SW480 (cell line): ENCODE measurements at places on chromosomes 5 and 9.
A peak's percentile ranks its signal among the peaks of the same experiment; 100 is the strongest.

- no peak for DNase-seq
Measured at GRCh38 chr9:123402981-123403509, 47.0 kb downstream of the CRB2 start.

- DNase-seq: peak; percentile 46
Measured at GRCh38 chr5:77560677-77561263, 68.7 kb upstream of the WDR41 start.

- DNase-seq: no peak
Measured at GRCh38 chr5:136356747-136357469, 8.4 kb downstream of the TRPC7 start.

- no peak for DNase-seq
Measured at GRCh38 chr5:61468483-61468865, 136.4 kb downstream of the ZSWIM6 start.

DNA sequence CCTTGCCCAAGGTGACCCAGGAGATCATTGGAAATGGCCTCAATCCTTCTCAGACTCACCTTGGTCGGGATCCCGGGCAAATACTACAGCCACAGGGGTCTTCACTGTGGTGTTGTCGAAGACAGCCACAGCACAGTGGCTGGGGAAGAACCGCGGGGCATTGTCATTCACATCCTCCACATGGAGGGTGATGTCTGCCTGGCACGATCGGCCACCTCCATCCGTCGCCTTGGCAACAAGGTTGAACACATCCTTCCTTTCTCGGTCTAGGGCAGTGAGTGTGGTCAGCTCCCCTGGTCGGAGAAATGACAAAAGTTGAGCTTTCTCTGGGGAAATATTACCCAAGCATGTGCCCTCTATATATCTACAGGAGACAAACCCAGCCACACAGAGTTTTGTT is 56.8 kb downstream of the FAT2 start:
- no peak for DNase-seq

- DNase-seq: peak; percentile 22
Measured at GRCh38 chr5:157004893-157005551, 42.0 kb upstream of the TIMD4 start.

DNA sequence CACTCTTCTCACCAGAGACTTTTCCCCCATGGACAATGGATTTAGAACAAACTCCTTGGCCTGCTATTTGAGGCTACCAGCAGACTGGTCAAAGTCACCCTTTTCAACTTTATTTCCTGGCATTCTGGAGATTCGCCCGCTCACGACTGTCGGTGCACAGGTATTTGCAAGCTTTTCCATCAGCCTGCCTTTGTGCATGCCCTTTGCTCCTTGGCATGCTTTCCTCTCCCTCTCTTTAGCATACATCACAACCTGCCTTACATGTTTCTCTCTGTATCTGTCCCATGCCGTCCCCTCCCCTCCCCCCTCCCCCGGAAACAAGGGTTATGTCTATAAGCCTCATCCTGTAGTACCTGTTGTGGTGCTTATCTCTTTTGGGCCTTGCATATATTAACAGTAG is 257.1 kb downstream of the AOPEP start:
- DNase-seq: no peak

GRCh38 chr5:121239951-121240350 is 611.7 kb upstream of the FTMT start:
- DNase-seq: no peak

- no peak for DNase-seq
Measured at GRCh38 chr9:105053209-105053652, 125.3 kb upstream of the ABCA1 start.

DNA sequence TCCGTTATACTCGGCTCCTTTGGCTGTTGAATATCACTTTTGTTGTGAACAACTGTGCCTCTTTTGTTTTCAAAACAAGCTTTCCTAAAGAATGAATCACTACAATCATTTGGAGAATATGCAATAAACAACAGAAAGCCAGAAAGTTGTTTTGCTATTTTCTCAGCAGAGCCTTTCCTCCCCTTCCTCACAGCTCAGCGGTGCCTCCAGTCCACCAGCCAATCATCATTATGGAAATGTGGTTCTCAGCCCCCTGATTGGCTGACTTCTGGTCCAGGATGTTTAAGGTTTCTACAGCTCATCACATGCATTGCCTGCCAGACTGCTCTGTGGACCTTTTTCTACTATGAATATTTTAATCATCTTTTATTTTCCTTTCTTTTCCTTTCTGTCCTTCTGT is 9.1 kb upstream of the ZNF608 start:
- DNase-seq: peak; percentile 23

- no peak for DNase-seq
Measured at GRCh38 chr9:91465420-91465819, 41.8 kb upstream of the NFIL3 start.

DNA sequence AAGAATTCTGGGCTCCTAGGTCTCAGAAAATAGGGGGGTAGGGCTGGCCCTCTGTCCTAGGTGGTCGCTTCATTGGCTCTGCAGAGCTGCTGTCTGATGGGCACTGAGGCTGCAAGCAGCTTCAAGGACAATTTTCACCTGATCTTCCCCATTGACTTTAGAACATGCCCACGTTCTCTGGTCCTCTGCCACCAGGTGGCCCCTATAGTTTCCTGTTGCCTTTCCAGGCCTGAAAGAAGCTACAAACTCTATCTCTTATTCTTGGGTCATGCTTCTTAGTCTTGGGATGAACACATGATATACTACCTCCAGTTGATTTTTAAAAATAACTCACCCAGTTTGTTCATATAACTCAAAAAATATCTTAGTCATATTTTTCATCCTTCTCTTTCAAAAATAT is 26.3 kb downstream of the SPZ1 start:
- peak; percentile 50 for DNase-seq

DNA sequence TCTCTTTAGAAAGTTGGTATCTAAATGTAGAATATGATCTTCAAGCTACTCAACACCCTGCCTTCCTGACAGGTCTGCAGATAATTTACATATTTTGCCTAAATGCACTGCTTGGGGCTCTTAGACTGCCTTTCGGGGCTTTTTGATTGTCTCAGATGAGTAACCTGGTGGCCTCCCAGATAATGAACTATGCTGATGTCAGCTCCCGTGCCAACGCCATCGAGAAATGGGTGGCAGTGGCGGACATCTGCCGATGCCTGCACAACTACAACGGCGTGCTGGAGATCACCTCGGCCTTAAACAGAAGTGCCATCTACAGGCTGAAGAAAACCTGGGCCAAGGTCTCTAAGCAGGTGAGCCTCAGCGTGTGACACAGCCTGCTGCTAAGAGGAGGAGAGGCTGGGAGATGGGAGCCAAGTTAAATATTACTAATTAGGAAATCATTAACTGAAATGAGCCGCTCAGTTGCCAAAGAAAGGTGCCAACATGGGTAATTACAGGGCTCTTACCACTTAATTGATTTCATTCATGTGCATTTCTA is 20.8 kb upstream of the CKMT2 start:
- DNase-seq: peak; percentile 63

DNA sequence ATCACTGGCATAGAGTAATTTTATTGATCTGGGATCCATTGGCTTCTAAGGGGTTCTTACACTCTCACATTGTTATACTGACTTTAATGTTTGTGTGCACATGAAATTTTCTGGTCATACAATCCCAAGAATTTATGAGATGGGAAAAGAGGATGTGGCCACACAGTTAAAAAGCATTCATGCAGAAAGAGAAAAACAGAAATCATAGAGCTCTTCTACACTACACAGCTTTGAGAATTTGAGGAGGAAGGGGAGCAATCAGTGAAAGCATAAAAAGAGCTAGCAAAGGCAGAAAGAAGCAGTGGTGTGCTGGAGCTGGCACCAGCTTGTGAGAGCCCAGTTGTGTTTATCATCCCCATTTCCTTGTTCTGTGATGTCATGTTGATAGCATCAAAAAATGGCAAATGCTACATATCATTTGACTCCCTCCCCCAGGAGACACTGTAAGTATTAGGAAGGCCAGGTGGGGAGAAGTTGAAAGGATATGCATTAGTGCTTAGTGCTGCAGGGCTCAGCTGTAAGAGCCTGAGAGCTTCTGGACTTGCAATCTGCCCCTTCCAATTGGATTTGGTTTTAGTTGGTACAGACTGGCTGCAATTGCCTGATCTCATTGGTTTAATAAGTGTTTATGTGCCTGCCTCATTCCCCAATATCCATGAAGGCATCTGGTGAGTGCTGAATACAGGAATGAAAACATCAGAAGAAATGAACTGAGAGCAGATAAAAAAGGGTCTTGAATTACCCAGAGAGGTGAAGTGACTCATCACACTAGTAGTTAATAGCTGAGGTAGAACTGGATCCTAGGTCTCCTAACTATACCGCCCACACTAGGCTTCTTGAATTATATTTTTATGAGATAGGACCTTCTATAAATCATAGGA is 30.9 kb downstream of the RHOBTB3 start:
- DNase-seq: peak; percentile 55

- no peak for DNase-seq
Measured at GRCh38 chr5:143657647-143658285, 154.2 kb upstream of the HMHB1 start.

DNA sequence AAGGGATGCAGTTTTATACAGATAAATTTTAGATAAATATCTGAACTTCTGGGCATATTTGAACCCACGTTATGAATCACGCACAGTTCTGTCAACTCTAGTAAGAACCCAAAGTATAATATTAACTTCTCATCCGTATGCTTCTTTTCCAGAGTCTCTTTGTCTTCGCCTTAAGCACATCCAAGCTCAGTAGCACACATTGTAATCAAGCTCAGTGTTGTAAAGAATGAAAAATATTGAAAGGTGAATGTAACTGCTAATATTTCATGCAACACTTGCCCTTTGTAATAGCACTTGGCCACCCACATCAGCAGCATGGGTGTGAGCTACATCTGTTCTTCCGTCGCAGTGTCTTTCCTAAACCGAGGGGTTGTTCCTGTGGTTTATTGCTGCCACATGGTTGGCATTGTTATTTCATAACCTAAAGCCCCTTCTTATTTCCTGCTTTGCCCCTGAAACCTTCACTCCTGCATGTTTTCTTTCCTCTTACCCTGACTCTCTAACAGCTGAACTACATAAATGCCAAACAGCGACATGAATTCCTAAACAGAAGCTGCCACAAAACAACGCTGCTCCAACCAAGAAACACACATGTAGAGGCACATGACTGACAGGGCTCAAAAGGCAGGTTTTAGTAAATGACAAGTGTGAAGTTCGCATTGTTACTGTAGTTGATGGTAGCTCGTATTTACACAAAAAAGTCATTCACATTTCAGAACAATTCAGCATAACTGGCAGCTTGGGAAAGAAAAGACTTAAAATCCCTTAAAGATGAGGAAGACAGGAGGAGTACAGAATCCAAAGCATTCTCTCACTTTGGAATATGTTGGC is 190.1 kb upstream of the MEF2C start:
- no peak for DNase-seq

DNA sequence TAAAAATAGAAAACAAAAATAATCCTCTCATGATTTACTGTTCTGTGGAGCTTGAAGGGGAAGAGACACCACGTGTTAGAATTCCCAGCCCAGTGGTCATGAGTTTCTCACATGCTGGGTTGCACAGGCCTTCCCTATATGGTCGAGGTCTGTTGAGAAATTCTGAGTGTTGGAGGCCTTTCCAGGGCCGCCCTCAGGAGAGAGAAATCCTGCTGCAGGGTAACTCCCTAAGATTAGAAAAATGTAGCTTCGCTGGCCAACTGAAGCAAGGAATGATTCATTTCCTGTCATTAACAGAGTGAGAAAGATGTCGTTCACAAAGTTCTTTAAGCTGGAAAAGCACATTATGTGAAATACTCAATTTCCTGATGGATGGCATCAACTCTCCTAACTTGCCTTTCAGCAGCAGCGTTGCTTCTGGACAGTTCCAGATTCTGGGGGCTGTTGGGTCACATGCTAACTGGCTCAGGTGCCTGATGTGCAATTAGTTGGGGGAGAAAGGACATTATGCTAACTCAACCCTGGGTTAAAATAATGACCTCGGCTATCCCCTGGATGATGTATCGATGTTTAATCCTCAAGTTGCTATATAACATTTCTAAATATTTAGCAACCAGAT is 104.8 kb upstream of the CD180 start:
- no peak for DNase-seq

GRCh38 chr5:167624053-167624452 is 667.4 kb upstream of the WWC1 start:
- no peak for DNase-seq

DNA sequence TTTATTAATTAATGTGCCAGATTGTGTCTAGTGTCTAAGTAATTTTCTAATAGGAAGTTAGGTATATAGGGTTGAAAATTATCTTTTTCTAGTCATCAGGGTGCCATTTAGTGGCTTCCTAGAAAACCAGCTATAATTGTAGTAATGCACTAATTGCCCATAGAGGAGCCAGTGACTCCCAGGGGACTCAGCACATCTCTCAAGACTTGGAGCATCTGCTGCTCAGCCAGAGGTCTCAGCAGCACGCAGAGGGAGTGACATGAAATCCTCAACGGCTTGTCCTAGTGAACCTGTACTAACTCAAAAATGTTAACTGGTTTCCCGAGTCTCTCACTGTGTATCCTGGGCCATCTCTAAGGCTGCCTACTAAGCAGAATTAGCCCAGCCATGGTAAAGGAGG is 78.2 kb upstream of the MAN2A1 start:
- DNase-seq: no peak

GRCh38 chr5:119524485-119524884 is 72.2 kb downstream of the HSD17B4 start:
- DNase-seq: no peak

DNA sequence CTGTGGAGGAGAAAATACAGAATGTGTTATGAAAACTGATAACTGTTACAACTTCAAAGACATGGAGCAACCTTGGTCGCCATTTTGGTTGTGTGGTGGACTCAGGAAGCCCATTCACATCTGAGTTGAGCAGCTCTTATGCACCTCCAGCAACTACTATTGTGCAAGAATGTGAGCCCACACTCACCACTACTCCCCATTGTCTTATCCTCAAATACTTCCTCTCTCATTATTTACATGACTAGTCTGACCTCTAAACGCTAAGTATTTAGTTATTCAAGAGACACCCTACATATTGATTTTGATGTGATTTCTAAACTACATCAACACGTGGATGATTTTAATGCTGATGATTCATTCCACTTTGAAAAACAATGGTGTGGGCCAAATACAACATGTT is 516.6 kb upstream of the CLINT1 start:
- DNase-seq: no peak

DNA sequence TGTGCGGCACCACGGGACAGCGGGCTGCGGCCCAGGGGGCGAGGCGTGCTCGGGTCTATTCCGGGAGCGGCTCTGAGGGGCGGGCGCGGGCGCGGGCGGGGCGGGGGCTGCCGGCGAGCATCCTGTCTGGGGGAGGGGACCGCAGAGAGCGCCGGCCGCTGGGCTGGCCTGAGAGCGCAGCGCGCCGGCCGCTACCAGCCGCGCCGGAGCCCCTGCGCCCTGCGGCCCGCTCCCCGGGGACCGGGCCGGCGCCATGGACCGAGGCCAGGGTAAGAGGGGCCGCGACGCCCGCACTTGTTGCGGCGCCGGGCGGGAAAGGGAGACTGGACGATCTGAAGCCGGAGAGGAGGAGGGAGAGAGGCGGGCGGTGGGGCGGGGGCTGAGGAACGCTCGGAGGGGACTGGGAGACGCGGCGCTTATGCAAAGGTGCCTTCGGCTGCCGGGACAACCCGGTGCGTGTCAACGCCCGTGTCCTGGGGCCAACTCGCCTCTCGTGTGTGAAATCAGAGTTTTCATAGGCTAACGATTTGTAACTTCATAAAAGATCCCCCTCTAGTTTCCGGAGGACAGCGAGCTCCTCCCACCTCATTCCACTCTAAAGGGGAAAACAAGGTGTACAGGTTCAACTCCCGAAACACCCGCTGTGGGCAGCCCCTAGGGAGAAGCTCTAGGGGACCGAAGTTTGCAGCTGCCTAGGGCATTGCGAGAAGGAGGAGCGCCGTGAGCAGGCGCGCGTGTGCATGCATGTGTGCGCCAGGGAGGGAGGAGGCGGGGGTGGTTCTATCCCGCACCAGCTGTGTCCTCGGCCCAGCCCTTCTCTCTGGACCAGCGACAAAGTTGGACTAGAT is at the start of gene AFAP1L1:
Gene AFAP1L1, plus strand, starts transcription at position 144 of the 848 bp plus-strand sequence. Its CDS starts 110 bp downstream, at position 254.
- peak; percentile 65 for DNase-seq
